ENCODE measurements at places on chromosomes 11 and 22.
A peak's percentile ranks its signal among the peaks of the same experiment; 100 is the strongest.

DNA sequence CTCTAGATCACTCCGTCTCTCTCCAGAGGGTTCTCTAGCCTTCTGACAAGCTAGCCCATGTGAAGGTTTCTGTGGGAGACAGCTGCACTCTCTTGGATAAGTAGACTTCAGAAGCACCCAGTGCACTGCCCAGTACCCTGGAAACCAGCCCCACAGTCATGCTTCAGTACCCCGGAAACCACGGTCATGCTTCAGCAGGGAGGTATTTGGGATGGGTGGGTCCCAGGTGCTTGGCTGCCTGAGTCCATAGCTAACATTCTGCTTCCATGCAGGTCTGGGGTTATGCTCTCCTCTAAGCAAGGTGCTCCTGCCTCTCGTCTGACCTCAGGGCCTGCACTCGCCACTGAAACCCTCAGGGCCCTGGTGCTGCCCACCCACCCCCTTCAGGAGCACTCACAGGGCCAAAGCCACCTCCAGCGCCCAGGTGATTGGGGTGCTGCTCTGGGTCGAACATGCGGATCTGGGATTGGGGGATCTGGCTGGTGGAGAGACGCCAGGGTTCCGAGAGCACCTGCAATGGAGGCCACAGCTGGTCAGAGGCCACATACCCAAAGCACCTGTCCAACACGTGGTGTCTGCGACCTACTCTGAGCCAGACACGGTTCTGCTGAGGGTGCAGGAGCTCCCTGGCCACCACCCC, 7.3 kb upstream of the SYCE3 start:
- DNase-seq: no peak

GRCh38 chr11:16096336-16096735, 260.0 kb downstream of the SOX6 start:
- DNase-seq: no peak

DNA sequence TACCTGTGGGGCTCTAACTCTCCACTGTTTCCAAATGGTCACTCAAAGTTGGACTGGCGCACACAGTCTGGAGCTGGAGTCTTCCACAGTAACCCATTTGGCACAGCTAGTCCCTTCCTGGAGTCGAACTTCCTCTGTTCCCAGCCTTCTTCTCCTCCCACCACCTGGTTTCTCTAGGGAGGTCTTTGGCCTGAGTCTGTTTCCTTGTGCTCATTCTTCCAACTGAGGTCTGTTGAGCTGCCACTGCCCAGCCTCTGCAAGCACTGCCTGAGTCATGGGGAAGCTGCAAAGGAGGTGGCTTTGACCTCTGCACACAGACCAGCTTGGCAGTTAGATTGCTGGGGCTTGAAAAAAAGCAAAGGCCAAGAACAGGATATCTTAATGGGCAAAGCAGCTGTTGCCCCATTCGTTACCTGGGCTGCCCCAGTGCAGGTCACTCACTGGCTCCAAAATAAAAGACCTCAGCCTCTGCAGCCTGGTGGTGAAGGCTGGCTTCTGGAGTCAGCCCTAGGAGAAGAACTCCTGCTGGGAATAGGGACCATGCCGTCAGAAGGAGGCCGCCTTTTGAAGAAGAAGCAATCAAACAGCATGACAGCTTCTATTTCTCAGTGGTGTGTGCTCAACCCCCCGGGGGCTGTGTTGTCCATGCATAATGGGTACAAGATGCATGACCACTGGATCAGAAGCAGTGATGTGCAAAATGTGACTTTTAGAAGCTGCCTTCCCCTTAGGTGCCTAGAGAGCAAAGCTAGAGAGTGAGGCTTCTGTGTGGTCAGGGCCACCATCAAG, 3.0 kb downstream of the ADAMTS15 start:
- no peak for DNase-seq

DNA sequence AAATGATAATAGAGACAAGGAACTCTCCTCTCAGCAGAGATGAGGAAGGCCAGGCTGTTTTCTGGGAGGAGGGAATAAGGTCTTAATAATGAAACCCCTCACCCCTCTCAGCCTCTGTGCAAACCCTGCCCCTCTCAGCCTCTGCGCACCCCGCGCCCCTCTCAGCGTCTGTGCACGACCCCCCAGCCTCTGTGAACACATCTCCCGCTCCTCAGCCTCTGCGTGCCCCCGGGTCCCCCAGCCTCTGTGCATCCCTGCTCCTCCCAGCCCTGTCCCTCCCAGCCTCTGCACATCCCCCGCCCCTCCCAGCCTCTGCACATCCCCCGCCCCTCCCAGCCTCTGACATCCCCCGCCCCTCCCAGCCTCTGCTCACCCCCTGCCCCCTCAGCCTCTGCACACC, 837.8 kb downstream of the TBC1D22A start:
- no peak for DNase-seq

DNA sequence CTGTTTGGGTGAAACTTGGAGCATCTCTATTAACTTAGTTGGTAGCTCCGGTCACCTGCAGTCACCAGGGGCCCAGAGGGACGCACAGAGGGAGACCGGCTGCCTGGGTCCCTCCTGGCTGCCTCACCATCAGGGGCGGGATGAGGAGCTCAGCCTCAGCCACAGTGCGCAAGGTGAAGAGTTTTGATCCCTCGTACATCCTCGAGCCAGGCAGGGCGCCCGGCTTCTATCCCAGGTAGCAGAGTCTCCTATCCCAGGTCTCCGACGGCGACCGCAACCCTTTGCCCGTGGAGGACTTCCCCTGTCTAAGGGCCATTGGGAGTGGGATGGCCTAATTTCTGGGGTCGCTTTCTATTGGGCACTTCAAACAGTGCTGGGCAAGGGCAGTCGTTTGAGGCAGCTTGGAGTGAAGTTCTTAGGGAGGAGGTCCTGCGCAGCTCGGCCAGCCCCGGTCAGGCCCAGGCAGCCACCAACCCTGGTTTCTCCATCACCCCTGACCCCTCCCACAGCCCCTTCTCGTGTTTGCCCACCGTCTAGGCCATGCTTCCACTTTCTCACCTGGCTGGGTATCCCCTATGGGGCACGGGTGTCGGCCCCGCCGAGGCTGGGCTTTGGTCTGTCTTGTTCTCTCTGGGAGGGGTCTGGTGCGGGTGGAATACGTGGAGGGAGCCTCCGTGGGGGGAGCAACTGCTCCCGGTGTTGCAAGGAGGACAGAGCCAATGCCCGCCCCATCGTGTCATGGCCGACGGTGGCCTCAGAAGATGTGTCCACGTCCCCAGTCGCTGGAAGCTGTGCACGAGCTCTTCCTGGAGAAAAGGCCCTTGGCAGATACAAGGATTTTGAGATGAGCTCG, 3.6 kb upstream of the MRGPRG start:
- no peak for DNase-seq

DNA sequence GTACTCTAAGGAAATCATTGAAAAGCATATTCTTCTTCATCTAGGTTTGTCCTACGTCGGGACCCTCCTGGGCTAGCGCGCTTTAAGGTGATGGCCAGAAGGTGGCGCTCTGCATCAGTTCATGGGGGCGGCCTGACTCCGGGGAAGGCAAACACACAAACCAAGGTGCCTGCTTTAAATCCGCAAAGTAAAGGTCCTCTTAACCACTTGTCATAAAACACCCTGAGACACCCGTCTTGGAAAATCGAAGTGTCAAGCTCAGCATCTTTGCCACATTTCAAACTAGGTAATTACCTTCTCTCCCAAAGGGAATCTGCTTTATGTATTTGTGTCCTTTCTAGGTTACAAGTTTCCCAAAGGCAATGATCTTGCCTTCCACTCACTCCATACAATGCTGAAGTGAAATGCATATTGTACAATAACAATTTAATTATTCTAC, 33.9 kb downstream of the LMO2 start:
- DNase-seq: peak; percentile 25

DNA sequence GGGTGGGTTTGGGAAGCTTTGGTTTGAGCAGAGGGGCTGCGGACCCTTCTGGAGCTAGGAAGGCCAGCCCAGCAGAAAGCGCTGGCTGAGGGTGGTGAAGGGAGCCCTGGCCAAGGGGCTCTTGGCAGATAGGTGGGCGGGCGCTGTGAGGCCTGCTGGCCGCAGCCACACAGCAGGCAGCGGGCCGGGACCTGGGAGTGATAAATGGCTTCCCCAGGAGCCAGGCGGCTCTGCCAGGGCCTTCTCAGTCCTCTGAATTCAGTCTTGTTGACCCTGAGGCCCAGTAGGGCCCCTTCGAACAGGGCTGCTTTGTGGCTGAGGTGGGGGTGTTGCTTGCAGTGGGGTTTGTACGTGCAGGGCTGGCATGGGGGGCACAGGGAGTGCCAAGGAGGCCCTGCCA, 33.4 kb upstream of the H19 start:
- no peak for DNase-seq

GRCh38 chr11:1502168-1502953, 15.8 kb upstream of the MOB2 start:
- DNase-seq: no peak

GRCh38 chr11:126561327-126561893, 205.9 kb downstream of the ST3GAL4 start:
- no peak for DNase-seq

- DNase-seq: no peak
Measured at GRCh38 chr11:75996523-75997442, 181.8 kb downstream of the UVRAG start.

All from NCI-H146 (cell line).